Smooth muscle cell of bladder (primary cell): ENCODE measurements at places on chromosomes 4 and X. TPM values are rescaled to one million over a fixed set of nuclear protein-coding genes. Genes with fewer than 3 reads are reported as not detected.

PSAPL1 gene
- not detected in 2 replicates for total RNA-seq

HERC6 gene
- 3.0 and 3.8 TPM in 2 replicates for total RNA-seq

FOXR2 gene
- not detected in 2 replicates for total RNA-seq

PAK3 gene
- total RNA-seq: 1.6 TPM in 2 replicates

TRIM2 gene
- total RNA-seq: 72.0 and 93.4 TPM in 2 replicates

NXF2 gene
- not detected in 2 replicates for total RNA-seq

LANCL3 gene
- total RNA-seq: not detected in 2 replicates

LARP7 gene
- 31.1 and 32.1 TPM in 2 replicates for total RNA-seq

USP51 gene
- total RNA-seq: 1.1 and 1.9 TPM in 2 replicates

NSG1 gene
- total RNA-seq: 2.4 and 19.9 TPM in 2 replicates

RASL11B gene
- 0.28 and 1.1 TPM in 2 replicates for total RNA-seq

ATP2B3 gene
- total RNA-seq: under 0.01 TPM in 1 of 2 replicates, not detected in the other

SLC34A2 gene
- not detected in 2 replicates for total RNA-seq

CCDC120 gene
- 0.09 and 0.28 TPM in 2 replicates for total RNA-seq

BMX gene
- under 0.01 and 0.14 TPM in 2 replicates for total RNA-seq

ACE2 gene
- total RNA-seq: under 0.01 and 0.09 TPM in 2 replicates

ZFYVE28 gene
- total RNA-seq: 7.4 and 9.4 TPM in 2 replicates

DNAAF6 gene
- not detected in 2 replicates for total RNA-seq

MID1IP1 gene
- total RNA-seq: 51.8 and 61.3 TPM in 2 replicates

GRIA3 gene
- 2.0 and 8.1 TPM in 2 replicates for total RNA-seq

F8A3 gene
- total RNA-seq: 0.55 and 1.3 TPM in 2 replicates

TRIML1 gene
- not detected in 2 replicates for total RNA-seq

NALF2 gene
- total RNA-seq: not detected in 2 replicates

MAGEA4 gene
- not detected in 2 replicates for total RNA-seq

ODAPH gene
- total RNA-seq: not detected in 2 replicates

FATE1 gene
- total RNA-seq: 0.09 TPM in 1 of 2 replicates, not detected in the other

UGT2A3 gene
- total RNA-seq: not detected in 2 replicates

PABPC1L2A gene
- not detected in 2 replicates for total RNA-seq

LEF1 gene
- total RNA-seq: 0.14 TPM in 1 of 2 replicates, not detected in the other
